Effector memory CD8-positive, alpha-beta T cell (primary cell): ENCODE measurements at places on chromosomes 11 and 22.

DNA sequence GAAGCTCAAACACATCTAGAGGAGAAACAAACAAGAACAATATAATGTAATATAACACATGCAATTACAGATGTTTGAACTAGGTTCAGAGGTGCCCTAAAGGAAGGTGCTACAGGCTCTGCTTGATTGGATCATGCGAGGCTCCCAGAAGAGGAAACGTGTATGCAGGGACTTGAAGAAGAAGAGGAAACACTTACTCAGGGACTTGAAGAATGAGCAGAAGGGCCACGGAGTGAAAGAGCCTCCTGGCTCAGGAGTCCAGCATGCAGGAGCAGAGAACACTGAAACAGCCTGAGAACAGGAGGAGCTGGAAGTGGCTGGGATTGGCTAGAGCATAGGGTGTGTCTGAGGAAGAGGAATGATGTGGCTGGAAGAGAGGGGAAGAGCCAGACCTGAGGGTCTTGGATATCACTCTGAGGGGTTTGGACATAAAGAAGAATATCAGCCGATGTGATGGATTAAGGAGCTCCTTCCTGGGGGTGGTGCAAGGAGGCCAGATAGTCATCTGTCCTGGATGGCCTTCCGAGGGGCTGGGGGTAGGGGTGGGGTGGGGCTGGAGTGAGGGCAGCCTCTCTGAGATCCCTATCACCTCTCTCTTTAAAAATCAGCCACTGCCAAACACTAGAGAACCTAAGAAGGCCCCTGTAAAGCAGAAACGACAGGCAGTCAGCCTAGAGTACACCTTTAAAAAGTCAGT, 16.8 kb downstream of the FZD4 start:
- no peak for DNase-seq

DNA sequence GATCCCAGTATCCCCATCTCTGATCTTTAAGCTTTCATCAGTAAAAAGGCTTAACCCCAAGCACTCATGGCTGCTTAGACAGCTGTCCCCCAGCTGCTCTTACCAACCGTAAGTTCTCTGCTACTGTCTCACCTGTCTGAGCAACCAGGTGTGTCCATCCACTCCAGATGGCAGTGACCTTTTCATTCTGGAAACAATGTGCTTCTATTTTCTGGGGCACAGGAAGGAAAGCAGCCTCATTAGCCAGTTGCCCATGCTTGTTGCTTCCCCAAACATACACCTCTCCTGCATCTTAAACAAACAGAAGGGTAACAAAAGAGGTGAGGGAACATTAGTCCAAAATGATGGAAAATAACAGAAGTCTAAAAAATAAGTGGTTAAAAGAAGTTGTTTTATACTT, 24.4 kb downstream of the SERGEF start:
- DNase-seq: no peak

- no peak for DNase-seq
These were observed 46.4 kb downstream of the PAX6 start for GRCh38 chr11:31764766-31765165.

- DNase-seq: no peak
These were observed 548.0 kb upstream of the LUZP2 start for GRCh38 chr11:23948851-23949250.

GRCh38 chr11:530960-531831, 4.2 kb downstream of the HRAS start:
- DNase-seq: no peak

GRCh38 chr22:32583921-32584335, 109.3 kb downstream of the FBXO7 start:
- no peak for DNase-seq
